RPMI8226 (cell line): ENCODE measurements at places on chromosomes 1 and 21.

GRCh38 chr1:163166886-163167555 is 35.7 kb downstream of the RGS5 start:
- no peak for DNase-seq

GRCh38 chr21:39004634-39005501 is 178.4 kb downstream of the PSMG1 start:
- peak; percentile 65 for DNase-seq

DNA sequence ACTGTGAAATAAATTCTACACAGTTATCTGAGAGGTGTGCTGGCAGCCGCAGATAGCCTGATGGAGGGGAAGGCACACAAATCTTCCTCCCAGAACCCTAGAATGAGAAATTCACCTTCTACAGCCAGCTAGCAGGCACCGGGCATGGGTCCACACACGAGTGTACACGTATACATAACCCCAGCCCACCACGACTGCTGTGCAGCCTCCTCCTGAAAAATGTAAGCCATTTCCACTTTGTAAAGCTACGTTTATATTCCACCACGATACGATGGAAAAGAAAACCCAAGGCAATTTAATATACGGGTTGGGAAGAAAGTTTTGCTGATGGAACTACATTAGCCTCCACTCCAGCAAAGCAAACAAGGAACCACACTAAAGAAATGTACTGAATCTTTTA is 1.8 kb downstream of the BTG3 start:
- peak; percentile 35 for DNase-seq

DNA sequence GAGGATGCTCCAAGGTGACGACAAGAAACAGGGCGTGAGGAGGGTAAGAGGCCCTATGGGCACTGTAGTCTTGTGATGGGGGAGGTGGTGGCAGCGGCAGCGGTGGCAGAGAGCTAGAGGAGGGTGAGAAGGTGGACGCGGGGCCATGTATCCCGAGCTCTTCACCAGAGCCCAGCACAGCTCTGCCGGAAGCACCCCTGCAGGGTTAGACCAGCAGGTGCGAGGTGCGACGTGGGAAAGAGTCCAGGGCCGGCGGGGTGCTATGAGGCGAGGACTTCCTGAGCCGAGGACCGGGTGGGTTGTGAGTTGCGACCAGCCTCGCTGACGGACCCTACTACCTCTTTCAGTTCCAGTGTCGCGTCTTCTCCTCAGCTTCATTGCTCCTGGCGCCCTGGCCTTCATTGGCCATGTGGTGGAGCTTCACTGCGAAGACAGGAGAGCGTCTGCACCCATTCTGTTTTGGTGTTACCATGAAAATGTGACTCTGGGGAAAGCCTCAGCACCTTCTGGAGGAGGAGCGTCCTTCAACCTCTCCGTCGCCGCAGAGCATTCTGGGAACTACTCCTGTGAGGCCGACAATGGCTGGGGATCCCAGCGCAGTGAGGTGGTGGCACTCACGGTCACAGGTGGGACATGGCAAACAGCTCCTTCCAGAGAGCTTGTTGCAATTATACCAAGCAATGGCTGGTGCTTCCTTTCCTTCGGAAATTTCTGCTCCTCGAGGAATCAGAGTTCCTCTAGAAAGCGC is 67.9 kb upstream of the KIRREL1 start:
- no peak for DNase-seq

DNA sequence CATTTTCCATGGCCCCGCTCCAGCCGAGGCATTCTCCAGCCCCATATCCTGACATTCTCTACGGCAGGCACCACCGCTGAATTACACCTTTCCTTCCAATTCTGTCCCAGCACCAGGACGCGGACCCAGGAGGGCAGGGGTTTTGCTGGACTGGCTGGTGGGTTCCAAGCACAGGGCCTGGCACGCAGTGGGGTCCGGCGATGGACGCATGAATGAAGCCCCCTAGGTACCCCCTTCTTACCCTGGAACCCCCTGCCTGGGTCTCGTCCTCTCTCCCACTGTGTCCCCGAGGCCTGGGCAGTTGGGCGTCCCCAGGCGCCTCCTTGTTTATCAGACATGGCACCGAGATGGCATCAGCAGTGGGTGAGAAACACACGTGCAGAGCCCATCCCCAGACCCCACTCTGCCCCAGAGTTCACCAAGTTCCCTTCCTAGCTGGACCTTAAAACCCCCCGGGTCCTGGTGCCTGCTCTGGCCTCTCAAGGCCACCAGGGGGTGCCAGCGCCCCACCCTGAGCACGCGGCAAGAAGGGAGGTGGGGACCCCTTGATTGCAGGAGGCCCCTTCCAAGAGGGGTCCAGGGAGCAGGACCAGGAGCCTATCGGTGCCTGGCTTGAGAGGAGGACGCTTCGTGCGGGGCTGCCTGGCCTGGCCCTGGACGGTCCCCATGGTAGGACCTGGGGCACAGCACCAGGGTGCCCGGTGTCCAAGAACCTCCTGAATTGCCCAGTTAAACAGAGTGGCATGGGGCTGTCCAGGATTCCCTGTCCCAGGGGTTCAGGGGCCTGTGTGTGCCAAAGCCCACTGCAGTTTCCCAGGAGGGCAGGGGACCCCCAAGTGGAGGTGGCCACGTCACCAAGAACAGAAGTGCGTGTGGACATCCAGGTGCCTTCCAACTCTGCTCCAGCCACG is 46.1 kb downstream of the MEGF6 start:
- DNase-seq = peak; percentile 49

- peak; percentile 49 for DNase-seq
These were observed 10.7 kb upstream of the ZP4 start for GRCh38 chr1:237901299-237901934.

GRCh38 chr21:46347791-46348381 is 23.9 kb downstream of the PCNT start:
- no peak for DNase-seq

- DNase-seq = no peak
These were observed 635.1 kb downstream of the PTPRC start for GRCh38 chr1:199273837-199274379.

- no peak for DNase-seq
These were observed 43.7 kb upstream of the HMCN1 start for GRCh38 chr1:185690527-185690926.
